Stimulated activated CD8-positive, alpha-beta memory T cell treated with anti-CD3 and anti-CD28 coated beads, Interleukin-15, amount 100 ng/mL, for 1 hour (primary cell): ENCODE measurements at places on chromosomes 4 and X.

- DNase-seq, result no peak
Observed at GRCh38 chr4:159266981-159267868, 164.3 kb downstream of the RAPGEF2 start.

DNA sequence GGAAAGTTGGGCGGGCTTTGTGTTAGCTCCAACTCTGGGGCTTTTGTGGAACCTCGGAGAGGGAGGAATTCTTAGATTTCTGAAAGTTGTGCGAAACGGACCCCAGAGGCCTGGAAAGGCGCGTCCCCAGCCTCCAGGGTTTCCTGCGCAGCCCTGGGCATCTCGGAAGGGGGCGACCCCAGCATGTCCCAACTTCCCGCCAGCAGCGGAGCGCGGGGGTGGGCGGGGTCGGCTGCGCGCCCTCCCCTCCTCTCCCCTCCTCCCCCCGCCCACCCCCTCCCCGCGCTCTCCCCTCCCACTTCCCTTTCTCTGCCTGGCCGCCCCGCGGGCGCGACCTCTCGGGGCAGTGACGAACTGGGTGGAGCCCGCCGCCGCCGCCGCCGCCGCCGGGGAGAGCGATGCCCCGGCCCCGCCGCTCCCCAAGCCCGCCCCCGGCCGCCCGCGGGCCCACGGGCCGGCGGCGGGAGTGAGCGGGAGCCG, 16.8 kb downstream of the PTTG2 start:
- DNase-seq, result peak; percentile 46

DNA sequence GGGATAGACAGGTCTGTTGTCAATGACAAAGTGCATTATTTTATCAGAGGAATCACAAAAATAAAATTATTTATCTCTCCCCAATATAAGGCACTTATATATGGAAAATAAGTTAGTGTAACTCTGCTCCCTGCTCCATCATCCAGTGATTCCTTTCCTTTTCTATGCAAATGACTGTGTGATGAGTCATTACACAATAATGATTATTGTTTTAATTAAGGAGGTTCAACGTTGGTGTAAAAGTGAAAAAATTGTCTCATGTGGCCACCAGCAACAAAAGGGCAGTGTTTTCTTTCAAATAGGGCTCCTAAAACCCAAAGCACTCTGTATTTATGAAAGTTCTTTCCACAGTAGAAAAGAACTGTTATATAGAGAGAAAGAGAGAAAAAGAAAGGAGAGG, 16.7 kb downstream of the SLC7A11 start:
- DNase-seq, result no peak

GRCh38 chr4:136927172-136927571, 605.1 kb downstream of the PCDH18 start:
- no peak for DNase-seq

DNA sequence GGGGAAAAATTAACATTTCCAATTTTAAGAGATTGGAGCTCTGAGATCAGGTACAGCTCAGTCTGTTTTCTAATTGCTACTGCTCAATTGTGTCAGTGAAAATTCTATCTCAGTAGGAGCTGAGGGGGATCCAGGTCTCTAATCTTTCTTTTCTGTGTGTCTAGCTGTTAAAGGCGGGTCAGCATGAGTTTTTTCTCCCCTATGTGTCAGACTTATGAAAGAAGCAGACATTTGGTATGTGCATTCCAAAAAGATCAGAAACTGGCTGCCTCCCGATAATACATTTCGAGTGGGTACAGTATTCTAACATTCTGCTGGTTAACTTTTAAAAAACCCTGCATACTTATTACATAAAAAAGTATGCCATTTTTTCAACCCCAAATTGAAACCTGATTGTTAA, 72.4 kb downstream of the PCDH7 start:
- DNase-seq, result no peak

- DNase-seq, result peak; percentile 21
Observed at GRCh38 chr4:47686294-47686872, 151.5 kb downstream of the CORIN start.

GRCh38 chr4:36716874-36717273, 435.5 kb downstream of the DTHD1 start:
- no peak for DNase-seq

- DNase-seq, result no peak
Observed at GRCh38 chr4:86592553-86593249, 1.4 kb upstream of the PTPN13 start.

DNA sequence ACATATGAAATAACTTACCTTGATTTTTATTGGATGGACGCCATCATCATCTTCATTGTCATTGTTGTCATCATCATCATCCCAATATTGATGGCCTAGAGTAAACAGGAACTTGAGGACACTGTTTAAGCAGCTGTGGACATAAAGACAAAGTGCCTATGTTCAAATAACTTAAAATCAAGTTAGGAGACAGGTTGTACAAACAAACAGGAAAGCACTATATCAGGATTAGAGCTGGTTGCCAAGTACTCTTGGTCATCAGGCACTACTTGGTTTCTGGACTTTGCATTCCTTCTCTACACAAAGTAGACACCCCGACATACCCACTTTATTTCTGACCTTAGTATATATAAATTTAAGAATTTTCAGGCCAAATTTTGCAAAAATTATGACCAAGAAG, 608.6 kb downstream of the KLHL13 start:
- no peak for DNase-seq

- peak; percentile 9 for DNase-seq
Observed at GRCh38 chr4:48653217-48654014, 126.7 kb downstream of the FRYL start.

DNA sequence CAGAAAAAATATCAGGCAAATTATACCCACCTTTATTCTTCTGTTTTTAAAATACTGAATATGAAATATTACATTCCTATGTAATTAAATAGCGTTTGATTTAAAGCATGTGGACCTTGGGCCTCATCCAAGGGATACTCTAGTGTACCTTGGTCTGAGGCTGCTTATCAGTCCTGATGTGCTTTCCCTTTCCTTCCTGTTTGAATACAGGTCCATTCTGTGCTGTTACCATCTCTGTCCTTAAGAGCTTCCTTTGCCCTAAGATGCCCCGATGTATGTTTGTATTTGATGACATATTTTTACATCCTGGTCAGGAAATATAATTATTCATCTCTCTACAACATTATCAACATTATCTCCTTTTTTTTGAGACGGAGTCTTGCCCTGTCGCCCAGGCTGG, 24.1 kb downstream of the FAT4 start:
- no peak for DNase-seq

GRCh38 chrX:120401301-120401700, 39.4 kb downstream of the ATP1B4 start:
- no peak for DNase-seq

- no peak for DNase-seq
Observed at GRCh38 chr4:119104644-119105273, 30.9 kb upstream of the MYOZ2 start.

GRCh38 chr4:85431156-85431555, 43.8 kb upstream of the ARHGAP24 start:
- DNase-seq, result no peak

GRCh38 chr4:169630069-169630468, 9.7 kb downstream of the CLCN3 start:
- no peak for DNase-seq

DNA sequence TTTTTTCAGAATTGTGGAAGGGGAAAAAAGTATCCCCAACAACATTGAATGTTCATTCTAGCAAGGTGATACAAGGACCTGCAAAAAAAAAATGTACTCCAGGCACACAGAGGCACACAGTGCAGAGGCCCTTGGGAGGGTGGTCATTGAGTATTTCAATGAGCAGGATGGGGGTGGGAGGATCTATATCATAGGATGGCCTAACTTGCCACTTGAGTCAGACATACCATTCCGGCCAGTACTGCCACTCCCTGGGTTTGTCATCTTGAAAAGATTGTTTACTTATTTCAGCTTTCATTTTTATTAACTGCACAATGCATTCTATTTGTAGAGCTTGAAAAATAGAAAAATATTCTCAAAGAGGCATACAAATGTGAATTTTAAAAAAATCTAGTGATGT, 18.7 kb downstream of the ZNF595 start:
- no peak for DNase-seq

GRCh38 chr4:158609116-158609515, 62.6 kb downstream of the C4orf46 start:
- no peak for DNase-seq
